Neural progenitor cell (in vitro differentiated cells): ENCODE measurements at places on chromosomes 3 and 15.

GRCh38 chr15:66476535-66476934 lies 21.0 kb downstream of the SNAPC5 start:
- DNase-seq, result no peak

DNA sequence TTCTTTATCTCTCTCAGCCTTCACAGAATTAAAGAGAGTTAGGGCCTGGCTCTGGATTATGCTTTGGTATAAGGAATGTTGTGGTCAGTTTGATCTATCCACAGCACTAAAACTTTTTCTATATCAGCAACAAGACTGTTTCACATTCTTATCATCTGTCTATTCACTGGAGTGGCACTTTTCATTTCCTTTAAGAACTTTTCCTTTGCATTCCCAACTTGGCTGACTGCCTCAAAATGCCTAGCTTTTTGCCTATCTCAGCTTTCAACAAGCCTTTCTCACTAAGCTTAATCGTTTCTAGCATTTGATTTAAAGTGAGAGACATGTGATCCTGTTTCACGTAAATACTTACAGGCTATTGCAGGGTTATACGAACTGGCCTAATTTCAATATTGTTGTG lies 471.8 kb downstream of the GBE1 start:
- DNase-seq, result no peak

DNA sequence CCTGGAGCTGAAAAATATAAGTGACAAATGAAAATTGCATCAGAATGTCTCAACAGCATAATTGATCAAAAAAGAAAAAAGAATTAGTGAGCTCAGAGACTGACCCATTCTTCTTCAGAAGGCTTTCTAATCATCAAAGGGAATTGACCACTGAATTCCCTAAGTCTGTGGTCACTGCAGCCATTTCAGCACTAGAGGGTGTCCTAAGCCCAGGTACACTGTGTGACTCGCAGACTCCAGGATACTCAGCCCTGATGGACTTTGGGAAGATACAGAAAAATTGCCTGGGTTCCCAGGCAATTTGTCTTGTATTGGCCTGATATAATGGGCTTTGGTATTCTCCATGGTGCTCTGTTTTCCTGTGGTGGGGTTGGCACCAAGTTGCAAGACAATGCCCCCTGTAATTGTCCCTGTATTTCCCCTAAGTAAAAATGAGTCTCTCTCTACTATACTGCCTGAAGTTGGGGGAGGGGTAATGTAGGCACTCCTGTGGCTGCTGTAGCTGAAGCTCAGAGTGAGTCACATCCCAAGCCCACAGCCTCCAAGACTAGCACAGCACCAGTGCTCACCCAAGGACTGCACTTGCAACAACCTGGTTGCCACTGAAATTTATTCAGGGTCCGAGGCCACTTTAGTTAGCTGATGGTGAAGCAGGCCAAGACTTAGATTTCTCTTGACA lies 256.0 kb upstream of the STAC start:
- DNase-seq, result peak; percentile 83

- DNase-seq, result no peak
Observed at GRCh38 chr3:184654375-184654774, 57.5 kb downstream of the MAGEF1 start.

DNA sequence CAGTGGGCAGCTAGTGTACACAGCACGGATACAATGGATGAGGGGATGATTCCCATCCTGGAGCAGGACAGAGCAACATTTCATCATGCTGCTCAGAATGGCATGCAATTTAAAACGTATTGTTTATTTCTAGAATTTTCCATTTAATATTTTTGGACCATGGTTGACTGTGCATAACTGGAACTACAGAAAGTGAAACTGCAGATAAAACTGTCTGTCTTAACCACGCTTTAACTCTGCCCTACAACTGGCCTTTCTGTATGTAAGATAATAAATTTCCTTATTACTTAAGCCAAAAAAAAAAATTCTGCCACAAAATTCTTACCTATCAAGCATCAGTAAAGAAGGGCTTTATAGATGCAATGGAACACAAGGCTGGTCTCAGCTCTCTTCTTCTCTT lies 33.4 kb downstream of the AP3S2 start:
- no peak for DNase-seq

GRCh38 chr3:103847081-103848062 lies 1412.6 kb downstream of the ZPLD1 start:
- no peak for DNase-seq

DNA sequence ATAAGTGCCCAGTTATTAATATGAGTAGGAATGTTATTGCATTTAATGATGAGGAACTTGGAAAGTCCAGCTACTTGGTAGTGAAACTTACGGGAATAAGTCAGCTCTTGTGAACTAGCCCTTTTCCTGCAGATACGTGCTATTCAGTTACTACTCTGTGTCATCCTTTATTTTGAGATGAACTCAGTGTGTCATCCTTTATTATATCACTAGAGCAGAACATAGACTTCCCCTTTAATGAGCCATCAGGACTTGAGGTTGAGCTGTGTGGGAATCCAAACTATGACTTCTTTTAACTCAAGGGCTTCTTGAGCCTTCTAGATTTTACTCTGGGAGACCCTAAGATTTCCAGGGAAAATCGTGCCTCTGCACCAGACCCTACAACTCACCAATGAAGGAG lies 3.6 kb downstream of the ACTC1 start:
- no peak for DNase-seq

- DNase-seq, result no peak
Observed at GRCh38 chr15:60235951-60236710, 161.7 kb downstream of the ANXA2 start.

- DNase-seq, result no peak
Observed at GRCh38 chr3:133868186-133868585, 27.5 kb downstream of the RAB6B start.

DNA sequence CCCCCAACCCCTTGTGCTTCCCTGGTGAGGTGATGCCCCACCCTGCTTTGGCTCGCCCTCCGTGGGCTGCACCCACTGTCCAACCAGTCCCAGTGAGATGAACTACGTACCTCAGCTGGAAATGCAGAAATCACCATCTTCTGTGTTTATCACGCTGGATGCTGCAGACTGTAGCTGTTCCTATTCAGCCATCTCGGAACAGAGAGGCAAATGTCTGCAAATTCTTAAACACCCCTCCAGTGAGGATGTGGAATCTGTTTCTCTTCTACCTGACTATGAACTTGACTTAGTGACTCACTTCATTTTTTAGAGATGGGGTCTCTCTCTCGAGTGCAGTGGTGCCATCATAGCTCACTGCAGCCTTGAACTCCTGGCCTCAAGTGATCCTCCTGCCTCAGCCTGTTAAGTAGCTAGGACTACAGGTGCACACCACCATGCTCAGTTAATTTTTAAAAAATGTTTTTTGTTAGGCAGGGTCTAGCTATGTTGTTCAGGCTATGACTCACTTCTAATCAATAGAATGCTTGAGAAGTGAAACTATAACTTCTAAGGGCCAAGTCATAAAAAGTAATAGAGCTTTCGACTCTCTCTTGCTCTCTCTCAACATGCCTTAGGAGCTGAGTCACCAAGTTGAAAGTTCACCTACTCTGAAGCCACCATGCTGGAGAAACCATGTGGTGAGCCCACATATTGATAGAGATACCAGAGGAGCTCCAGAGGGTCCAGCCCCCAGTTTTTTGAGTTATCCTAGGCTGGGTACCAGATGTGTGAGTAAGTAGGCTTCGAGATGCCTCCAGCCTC lies 11.5 kb upstream of the PARP14 start:
- DNase-seq, result no peak

- DNase-seq, result no peak
Observed at GRCh38 chr15:39282663-39283208, 298.1 kb upstream of the THBS1 start.

DNA sequence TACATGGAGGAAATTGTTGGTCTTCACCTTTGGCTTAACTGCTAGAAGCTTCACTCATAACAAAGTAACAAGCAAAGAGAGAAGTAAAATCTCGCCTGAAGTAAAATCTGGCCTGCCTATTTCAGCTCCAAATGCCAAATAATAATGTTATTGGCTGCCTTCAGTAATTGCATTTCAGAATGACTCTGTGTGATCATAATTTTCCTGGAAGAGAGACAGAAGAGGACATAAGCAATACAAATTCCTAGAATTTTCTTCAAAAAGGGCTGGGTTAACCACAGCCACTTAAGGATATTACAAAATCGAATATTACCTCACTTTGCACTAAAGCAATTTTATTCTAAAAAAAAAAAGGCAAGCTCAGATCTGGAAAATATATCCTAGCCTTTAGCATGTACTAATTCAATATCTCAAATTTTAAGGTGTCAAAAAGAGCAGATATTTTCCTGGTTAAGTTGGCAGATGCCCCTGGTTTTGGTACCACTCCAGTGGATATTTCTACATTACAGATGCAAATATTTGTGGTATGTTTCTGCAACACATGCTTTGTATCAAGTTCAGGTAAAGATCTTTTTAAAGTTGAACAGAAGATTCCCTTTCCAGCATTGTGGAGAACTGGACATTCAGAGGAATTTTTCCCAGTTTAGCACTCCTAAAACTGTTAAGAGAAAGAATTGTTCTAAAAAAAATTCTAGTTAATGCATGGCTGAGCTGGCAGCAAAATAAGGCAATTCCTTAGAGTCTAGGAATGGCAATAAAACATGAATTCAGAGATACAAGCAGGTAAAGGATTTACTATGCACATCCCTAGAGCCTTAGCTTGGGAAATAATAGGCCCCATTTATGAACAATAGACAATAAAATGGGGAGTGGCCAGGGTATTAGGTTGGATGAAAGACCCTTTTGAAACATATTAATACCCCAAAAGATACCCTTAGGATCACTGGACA lies 116.7 kb downstream of the STAC start:
- no peak for DNase-seq
